Gastrocnemius medialis (tissue), 4 donors: ENCODE measurements at places on chromosomes 16 and 17. TPM values are rescaled to one million over a fixed set of nuclear protein-coding genes. Genes with fewer than 3 reads are reported as not detected.

- no peak for DNase-seq
Measured at GRCh38 chr16:57042157-57043111, 49.9 kb upstream of the CPNE2 start.

DNA sequence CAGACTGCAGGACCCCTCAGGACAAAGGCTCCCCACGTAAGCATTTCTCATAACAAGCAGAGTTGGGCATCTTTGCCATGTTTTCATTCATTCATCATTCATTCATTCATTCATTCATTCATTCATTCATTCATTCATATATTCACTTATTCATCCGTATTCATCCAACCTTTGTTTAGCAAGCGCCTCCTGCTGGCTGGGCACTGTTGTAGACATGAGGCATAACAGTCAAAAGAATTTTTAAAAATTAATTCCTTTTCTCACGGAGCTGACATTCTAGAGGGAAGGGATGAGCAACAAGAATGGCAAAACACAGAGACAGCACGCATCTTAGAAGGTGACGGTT, 351.7 kb upstream of the TNRC6C start:
- no peak for DNase-seq

DNA sequence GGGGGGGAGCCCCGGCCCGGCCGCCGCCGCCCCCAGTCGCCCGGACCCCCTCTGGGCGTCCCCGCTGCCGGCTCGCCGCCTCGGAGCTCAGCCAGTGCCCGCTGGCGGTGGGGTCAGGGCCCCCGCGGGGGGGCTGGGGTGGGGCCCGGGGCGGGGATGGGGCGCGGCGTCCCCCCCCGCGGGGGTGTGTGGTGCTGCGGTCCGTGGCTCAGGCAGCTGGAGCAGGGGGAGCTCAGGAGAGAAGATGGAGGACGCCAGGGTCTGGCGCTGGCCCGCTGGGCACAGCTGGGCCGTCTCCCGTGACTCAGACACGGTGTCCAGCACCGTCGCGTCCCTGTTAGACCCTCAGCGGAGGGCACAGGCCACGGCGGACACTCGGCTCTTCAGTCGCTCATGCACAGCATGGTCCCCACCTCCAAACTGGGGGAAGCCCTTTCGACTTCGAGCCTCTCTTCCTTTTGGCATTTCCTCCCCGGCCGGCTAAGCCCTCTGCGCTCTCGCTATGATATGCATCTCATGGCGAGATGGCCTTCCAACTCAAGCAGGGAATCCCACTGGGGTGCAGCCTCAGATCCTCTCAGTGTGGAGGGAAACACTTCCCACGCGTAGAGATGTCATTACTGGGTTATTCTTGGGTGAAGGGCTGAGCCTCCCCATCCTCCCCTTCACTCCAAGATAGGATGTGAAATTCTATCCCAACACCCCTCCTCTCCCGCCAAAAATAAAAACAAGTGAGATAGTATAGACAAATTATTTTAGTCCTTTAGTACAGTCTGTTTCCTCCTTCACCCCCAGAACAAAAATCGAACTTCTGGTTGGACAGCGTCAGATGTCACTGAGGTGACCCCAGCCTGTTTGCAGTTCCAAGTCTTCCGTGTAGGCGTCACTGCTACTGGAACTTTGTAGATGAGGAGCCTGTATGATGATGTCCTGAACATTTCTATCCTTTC, 522 bp upstream of the VEZF1 start:
- peak; percentile 61 for DNase-seq

GRCh38 chr16:14325502-14326401, 254.6 kb downstream of the MRTFB start:
- DNase-seq, result no peak

- no peak for DNase-seq
Measured at GRCh38 chr16:82891918-82892317, 265.1 kb downstream of the CDH13 start.

DNA sequence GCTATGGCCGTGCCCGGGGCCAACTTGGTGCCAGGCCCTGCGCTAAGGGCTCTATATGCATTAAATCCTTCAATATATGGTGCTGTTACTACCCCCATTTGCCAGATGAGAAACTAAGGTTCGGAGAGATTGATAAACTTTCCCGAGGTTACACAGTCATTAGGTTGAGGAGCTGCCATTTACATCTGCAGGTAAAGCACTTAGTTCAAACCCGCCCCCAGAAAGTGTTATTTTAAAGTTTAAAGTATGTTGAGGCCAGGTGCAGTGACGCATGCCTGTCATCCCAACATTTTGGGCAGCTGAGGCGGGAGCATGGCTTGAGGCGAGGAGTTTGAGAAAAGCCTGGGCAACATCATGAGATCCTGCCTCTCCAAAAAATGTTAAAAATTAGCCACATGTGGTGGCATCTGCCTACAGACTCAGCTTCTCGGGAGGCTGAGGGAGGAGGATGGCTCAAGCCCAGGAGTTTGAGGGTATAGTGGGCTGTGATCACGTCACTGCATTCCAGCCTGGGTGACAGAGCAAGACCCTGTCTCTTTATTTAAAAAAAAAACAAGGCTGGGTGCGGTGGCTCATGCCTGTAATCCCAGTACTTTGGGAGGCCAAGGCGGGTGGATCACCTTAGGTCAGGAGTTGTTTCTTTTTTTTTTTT, 264.7 kb downstream of the PARN start:
- no peak for DNase-seq

DNA sequence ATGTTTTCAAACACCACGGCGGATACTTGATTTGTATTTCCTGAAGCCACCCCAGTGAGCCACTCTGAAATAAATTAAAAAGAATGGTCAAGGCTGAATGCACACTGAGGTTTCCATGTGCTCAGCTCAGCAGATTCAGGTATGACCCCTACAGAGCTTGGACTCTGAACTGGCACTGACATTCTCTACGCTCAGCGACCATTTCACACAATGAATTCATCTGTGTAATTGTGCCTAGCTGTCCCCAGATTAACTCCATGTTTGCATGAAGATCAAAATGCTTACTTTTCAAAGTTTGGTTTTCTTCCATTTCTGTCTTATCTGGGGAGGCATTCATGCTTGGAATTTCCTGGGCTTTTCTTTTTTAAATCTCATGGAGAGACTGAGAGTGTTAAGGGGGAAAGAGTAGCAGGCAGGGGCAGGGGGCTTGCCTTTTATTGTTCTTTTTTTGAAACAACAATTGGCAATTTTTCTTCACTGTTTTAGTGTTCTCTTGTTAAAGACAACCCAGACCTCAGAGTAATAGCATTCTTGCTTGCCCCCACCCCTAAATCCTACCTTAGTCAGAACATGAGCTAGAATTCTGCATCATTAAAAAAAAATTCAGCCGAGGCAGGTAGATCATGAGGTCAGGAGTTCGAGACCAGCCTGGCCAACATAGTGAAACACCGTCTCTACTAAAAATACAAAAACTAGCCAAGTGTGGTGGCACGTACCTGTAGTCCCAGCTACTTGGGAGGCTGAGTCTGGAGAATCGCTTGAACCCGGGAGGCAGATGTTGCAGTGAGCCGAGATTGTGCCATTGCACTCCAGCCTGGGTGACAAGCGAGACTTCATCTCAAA, 85.5 kb upstream of the HNF1B start:
- no peak for DNase-seq

NPIPB13 gene
- total RNA-seq, result 0.75 TPM

CCDC144A gene
- 0.13 TPM for total RNA-seq

EPOP gene
- 1.2 TPM for total RNA-seq

CETP gene
- total RNA-seq, result not detected
